CD4-positive, alpha-beta T cell treated with Interferon gamma for 1 hour (primary cell): ENCODE measurements at places on chromosomes 16 and 17.

DNA sequence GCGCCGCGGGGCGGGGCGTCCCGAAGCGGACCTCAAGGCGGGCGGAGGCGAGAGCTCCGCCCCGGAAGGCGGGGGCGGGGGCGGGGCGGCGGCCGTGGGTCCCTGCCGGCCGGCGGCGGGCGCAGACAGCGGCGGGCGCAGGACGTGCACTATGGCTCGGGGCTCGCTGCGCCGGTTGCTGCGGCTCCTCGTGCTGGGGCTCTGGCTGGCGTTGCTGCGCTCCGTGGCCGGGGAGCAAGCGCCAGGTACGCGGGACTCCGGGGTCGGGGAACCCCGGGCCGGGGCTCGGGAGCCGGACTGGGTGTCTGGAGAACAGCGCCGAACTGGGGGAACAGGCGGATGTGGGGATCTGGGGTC is at the start of gene TNFRSF12A:
Gene TNFRSF12A, plus strand, starts transcription at position 122 of the 357 bp plus-strand sequence. Its CDS starts 30 bp downstream, at position 152.
- peak; percentile 72 for DNase-seq

GRCh38 chr17:30217746-30218245 is 17.7 kb downstream of the SLC6A4 start:
- no peak for DNase-seq

DNA sequence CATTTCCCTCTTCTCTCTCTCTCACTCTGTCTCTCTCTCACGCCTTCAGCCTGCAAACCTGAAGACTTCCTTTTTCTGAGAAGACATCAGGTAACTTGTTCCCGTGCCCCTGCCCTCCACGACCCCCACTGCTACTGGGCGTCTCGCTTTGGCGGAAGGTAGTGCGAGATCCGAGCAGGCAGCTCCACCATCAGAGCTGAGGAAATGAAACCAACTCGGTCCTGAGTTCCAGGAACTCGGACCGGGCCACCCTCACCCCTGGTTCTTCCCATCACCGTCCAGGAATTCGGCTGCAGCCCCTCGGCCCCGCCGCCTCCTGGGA is 585 bp downstream of the MLKL start:
- peak; percentile 56 for DNase-seq

GRCh38 chr16:55622930-55623561 is 32.7 kb upstream of the SLC6A2 start:
- no peak for DNase-seq

GRCh38 chr17:35773679-35774425 is 13.2 kb downstream of the C17orf50 start:
- DNase-seq, result no peak

DNA sequence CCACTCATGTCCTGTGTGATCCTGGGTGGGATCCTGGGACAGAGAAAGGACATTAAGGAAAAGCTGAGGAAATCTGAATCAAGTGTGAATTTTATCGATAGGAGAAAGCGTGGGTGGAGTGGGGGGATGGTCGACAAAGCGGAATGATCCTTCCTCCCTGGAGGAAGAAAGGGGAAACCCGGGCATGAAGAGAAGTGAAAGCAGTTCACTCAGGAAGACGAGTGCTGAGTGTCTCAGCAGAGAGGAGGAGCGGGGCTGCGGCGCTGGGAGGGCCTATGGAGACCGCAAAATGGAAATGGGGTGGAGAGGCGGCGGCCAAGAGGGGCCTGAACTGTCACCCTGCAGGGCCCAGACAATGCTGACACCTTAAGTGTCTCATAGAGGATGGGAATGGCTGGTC is 8.7 kb downstream of the ZDHHC7 start:
- DNase-seq, result peak; percentile 42
